Activated CD8-positive, alpha-beta memory T cell treated with anti-CD3 and anti-CD28 coated beads, Interleukin-2, amount 10 ng/mL, durations not matched to agents 7 days and 5 days (primary cell): ENCODE measurements at places on chromosomes 2 and 18.

DNA sequence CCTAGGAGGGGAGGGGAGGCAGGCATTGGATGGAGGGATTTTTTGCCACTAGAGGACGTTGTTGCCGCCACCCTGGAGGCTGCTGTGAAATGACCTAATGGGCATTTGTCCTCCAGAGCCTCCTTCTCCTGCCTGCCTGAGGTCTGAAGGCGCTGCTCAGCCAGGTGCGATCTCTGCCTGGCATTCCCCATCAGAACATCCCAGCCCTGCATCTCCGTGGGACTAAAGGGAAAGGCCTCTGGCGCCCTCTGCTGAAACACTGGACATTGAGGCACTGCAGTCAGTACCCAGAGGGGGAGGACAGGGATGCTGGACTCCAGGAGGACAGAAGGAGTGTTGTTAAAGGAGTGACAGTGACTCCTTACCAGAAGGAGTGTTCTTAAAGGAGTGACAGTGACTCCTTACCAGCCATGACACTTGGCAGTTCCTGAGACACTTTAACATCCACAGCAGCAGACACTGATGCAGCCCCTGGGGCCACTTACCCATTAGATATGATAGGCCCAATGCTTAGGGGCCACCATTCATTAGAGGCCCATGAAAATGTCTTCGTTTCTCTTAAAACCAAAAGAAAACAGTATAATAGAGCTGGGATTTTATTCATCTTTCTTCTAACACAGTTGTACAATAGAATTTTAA, 17.0 kb downstream of the THNSL2 start:
- H3K4me3 ChIP-seq, result no peak overlapping the region
- peaks cover 8% of the 10 kb centered on the region for H3K27me3 ChIP-seq
- H3K27ac ChIP-seq, result no peak overlapping the region

DNA sequence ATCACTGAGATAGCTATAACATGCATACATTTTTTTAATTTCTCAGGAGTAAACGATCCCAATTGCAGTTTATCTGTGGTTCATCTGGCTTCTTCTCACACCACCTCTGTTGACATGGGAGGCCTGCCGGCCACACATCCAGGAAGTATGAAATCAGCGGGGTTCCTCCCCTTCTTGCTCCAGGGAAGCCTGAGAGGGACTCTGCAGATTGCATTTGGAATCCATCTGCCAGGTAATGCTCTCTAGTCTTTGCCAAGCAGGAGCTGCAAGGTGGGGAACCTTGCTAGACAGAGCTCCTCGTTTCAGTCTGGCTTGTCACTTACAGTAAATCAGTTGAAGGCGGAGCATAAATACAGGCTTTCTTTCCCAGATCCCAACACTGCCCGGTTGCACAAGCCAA, 49.9 kb downstream of the SOX11 start:
- H3K36me3 ChIP-seq, result no peaks in the 10 kb centered on the region
- H3K4me1 ChIP-seq, result no peaks in the 10 kb centered on the region
- no peak overlapping the region for H3K4me3 ChIP-seq

- no peak overlapping the region for H3K4me3 ChIP-seq
- DNase-seq, result no peak
- H3K27me3 ChIP-seq, result peaks cover 46% of the 10 kb centered on the region
Observed at GRCh38 chr2:238854246-238854645, 6.4 kb downstream of the TWIST2 start.

DNA sequence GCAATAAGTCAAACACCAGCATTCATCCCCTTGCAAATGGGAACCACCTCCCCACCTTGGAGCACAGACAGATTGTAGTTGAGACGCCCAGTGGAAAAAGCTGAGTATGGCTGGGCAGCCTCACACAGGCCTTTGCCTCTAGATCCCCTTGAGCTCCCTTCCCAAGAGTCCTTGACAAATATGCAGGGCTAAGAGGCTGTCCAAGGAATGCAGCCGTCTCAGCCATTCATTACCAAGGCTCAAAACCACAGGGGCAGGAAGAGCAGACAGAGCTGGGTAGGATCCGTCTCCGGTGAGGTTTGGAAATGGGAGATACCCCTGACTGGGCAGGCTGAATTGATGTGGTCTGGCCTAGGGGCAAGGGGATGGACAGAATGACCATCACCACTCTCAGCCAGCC, 557.1 kb downstream of the TNS1 start:
- H3K4me1 ChIP-seq, result no peaks in the 10 kb centered on the region
- no peaks in the 10 kb centered on the region for H3K36me3 ChIP-seq
- DNase-seq, result no peak
- H3K4me3 ChIP-seq, result no peak overlapping the region

DNA sequence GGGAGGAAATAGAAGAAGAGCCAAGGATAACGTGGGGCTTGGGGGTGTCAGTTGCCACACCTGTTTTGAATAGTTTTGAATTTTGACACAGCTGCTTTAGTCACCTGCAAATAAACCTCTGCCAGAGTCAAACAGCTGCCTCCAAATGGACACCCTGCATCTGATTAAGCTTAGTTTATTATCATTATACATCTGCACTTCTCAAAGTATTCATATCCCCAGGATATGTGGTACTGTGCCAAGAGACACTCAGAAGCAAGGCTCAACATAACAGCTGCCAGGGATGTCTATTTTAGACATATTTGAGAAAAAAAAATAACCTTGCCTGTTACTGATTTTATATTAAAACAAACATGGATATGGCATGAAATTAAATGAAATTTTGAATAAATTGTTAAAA, 122.5 kb upstream of the WDR75 start:
- no peak for DNase-seq
- H3K27me3 ChIP-seq, result no peaks in the 10 kb centered on the region
- H3K4me3 ChIP-seq, result no peak overlapping the region
- no peak overlapping the region for H3K27ac ChIP-seq
- no peaks in the 10 kb centered on the region for H3K4me1 ChIP-seq

DNA sequence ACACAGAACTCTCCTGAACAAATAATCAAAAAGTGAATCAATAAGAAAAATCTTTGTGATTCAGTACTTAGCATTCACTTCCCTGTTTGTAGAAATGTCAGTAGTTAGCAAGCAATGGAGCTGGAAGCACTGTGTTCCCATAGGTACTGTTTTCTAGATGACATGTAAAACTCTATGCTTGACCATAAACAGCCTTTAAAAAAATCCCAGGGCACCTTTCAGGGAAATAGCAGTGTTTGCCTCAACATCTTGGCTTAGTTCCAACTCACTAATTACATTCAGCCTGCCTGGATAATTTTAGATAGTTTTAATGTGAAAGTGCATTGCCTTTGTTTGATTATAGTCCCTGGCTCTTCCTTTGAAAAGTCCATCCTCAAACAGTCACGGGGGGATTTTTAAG, 721.8 kb downstream of the ERBB4 start:
- H3K36me3 ChIP-seq, result no peaks in the 10 kb centered on the region
- H3K27ac ChIP-seq, result no peak overlapping the region
- H3K4me3 ChIP-seq, result no peak overlapping the region
- no peaks in the 10 kb centered on the region for H3K4me1 ChIP-seq
- no peaks in the 10 kb centered on the region for H3K27me3 ChIP-seq

DNA sequence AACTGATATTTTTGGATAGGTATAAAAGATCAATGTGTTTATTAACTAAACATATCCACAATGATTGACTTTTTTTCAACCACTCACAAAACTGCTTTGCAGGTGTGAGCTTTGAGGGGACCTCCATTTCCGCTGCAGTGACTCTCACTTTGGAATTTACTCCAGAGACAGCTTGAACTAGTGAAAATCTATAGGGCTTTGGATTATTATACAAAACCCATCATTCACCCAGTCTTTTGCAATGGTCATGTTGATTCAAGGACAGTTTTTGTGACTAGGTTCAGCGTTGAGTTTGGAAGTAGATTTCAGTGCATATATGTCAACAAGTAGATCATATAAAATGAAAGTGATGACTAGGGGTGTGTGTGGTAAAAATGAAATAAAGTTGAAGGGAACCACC, 87.7 kb downstream of the EHBP1 start:
- no peaks in the 10 kb centered on the region for H3K4me1 ChIP-seq
- no peak for DNase-seq
- H3K27me3 ChIP-seq, result no peaks in the 10 kb centered on the region
- no peaks in the 10 kb centered on the region for H3K36me3 ChIP-seq

- H3K27ac ChIP-seq, result peak overlapping the region; percentile 75
- H3K36me3 ChIP-seq, result peaks cover 65% of the 10 kb centered on the region
- DNase-seq, result no peak
- no peaks in the 10 kb centered on the region for H3K27me3 ChIP-seq
- H3K4me3 ChIP-seq, result peak overlapping the region; percentile 4
- H3K4me1 ChIP-seq, result peaks cover 42% of the 10 kb centered on the region
Observed at GRCh38 chr18:2589345-2590068, 18.1 kb downstream of the NDC80 start.

DNA sequence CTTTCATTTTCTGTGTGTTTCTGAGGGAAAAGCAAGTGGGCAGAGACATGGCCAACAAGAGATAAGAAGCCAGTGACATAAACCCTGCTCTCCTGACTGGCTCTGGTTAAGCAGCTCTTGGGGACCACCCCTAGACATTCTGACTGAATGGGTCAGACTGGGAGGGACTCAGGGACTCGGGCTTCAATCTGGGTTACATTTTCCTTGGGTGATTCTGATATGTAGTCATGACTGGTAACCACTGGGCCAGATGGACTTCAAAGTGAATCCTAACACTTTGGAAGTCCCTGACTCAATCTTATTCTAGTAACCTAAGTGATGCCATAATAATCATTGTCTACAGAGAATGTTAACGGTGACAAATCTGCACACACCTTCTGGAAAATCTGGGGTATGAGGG, 397.8 kb downstream of the NBAS start:
- H3K27ac ChIP-seq, result no peak overlapping the region
- no peak overlapping the region for H3K4me3 ChIP-seq
- peaks cover 2% of the 10 kb centered on the region for H3K36me3 ChIP-seq
- H3K4me1 ChIP-seq, result no peaks in the 10 kb centered on the region
- H3K27me3 ChIP-seq, result peaks cover 6% of the 10 kb centered on the region
- no peak for DNase-seq

DNA sequence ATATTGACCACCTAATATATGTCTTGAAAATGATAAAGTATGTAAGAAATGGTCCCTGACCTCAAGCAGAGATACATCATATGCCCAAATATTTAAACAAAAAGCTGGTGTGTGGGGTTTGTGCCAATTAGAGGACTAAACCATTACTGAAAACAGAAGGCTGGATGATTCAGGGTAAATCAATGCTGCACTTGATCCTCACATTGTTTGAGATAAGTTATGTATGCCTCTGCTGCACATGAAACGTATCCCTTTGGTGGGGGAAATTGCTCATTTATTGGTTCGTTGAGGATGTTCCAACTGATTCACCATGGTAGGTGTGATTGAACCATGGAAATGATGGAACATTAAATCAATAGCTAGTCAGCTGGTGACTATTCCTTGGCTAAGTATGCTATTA, 24.7 kb upstream of the DARS1 start:
- H3K4me3 ChIP-seq, result no peak overlapping the region
- no peak overlapping the region for H3K27ac ChIP-seq
- H3K27me3 ChIP-seq, result no peaks in the 10 kb centered on the region
